ENCODE measurements at places on chromosomes 4 and X.
A peak's percentile ranks its signal among the peaks of the same experiment; 100 is the strongest.

DNA sequence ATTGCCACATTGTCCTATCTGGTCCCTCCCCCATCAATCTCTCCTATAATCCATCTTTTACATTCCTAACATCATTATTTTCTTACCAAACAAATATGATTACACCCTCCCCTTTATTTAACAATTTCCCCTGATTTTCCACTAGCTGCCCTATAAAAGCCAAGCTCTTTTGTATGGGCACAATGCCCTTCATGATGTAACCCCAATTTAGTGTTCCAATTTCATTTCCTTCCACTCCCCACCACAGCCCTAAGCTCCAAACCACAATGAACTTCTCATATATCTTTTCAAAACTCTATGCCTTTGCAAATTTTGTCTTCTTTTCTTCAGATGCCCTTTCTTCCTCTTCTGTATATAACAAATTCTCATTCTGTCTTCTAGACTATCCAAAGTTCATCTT is 39.5 kb upstream of the PTPN13 start:
- no peak for DNase-seq

GRCh38 chr4:37747772-37748330 is 61.7 kb upstream of the RELL1 start:
- no peak for DNase-seq

DNA sequence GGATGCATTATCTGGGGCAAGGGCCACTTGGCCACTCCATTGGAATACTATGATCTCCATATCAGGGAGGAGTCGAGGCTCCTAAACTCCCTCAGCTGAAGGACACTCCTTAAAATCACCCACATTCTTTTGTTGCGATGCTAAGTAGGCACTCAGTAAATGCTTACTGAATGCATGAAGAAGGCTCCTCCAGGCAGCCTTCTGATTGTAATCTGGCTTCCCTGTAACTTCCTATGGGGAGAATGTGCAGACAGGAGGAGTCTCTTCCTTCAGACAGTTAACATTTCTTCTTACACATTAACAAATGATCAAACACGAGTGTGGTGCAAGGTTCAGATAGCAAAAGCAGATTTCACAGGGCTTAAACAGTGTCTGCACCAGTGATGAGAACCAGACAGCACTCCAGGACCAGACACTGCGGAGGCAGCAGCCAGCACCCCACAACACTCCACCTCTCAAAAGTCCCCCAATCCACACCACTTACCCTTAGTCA is 21.4 kb upstream of the USO1 start:
- no peak for DNase-seq

GRCh38 chr4:60384516-60384915 is 815.6 kb upstream of the ADGRL3 start:
- no peak for DNase-seq

DNA sequence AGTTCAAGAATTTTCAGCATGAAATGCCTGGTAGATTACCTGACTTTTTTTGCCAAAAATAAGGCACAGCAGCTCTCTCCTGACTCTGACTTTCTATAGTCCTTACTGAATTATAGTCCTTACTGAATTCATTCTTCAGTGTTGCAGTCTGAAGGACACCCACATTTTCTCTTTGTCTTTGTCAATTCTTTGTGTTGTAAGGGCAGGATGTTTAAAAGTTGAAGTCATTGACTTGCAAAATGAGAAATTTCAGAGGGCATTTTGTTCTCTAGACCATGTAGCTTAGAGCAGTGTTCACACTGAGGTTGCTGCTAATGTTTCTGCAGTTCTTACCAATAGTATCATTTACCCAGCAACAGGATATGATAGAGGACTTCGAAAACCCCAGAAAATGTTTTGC is 168.0 kb downstream of the SOWAHB start:
- no peak for DNase-seq

DNA sequence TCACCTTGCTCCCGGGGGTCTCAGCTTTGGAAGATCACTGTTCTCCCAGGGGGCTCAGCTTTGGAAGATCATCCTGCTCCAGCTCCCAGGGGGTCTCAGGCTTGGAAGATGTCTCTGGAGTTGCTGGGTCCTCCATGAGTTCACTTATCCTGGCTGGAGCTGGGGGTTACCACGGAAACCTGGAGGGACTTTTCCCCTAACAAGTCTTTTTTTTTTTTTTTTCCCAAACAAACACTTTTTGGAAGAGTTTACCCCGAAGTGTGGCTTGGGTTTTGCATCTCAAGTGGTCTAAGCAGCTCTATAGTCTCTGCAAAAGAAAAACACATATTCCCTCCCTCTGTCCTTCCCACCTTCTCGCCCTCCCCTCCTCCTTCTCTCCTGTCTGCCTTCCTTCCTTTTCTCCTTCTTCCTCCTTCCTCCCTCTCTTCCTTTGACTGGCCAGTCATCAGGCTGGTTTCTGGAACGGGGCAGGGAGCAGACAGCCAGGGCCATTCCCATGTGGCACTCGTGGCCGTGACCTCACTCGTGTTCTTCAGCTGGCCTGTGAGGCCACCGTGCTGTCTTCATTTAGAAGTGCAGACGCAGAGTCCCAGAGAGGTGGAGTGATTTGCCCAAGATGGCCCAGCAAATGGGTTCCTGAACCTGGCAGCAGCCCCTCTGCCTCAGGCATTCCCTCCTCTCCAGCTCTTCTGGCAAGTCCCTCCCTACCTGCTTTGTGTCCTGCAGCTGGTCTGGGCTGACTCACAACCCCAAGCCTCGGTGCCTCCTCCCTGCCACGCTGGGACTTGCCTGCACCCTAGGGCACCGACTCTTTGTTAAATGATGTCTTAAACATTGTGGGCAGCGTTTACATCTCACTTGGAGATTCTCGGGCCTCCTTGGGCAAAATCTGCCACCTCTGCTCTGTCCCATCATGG is 25.9 kb upstream of the HMX1 start:
- no peak for DNase-seq

- DNase-seq: peak; percentile 23
Observed at GRCh38 chr4:38601244-38601915, 62.6 kb upstream of the KLF3 start.

DNA sequence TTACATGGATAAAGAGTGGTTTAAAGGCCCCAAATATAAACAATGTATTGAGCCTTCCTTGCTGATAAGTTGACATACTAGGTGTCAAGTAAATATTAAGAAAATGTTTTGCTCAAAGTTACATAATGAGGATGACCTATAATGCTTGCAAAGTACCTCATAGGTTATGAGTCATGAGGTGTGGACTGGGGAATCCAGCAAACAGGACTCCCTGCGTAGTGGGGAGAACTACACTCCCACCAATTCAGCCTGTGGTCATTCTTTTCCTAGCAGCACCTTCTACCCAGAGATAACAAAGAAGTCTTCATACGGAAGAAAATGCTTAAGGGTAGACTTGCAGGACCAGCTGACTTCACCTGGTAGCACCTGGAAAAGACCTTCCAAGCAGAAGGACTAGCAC is 418.9 kb upstream of the CPEB2 start:
- no peak for DNase-seq

All from NCI-H460 (cell line).